CD4-positive, CD25-positive, alpha-beta regulatory T cell (primary cell): ENCODE measurements at places on chromosomes 5 and 9. TPM values are rescaled to one million over a fixed set of nuclear protein-coding genes. Genes with fewer than 3 reads are reported as not detected.

- DNase-seq: no peak
Observed at GRCh38 chr5:89560696-89561095, 677.7 kb upstream of the MEF2C start.

GRCh38 chr5:173638126-173639040 lies 21.9 kb upstream of the BOD1 start:
- no peak for DNase-seq

PDCD1LG2 gene
- 1.1 TPM for total RNA-seq

CYFIP2 gene
- total RNA-seq: 357 TPM

DNA sequence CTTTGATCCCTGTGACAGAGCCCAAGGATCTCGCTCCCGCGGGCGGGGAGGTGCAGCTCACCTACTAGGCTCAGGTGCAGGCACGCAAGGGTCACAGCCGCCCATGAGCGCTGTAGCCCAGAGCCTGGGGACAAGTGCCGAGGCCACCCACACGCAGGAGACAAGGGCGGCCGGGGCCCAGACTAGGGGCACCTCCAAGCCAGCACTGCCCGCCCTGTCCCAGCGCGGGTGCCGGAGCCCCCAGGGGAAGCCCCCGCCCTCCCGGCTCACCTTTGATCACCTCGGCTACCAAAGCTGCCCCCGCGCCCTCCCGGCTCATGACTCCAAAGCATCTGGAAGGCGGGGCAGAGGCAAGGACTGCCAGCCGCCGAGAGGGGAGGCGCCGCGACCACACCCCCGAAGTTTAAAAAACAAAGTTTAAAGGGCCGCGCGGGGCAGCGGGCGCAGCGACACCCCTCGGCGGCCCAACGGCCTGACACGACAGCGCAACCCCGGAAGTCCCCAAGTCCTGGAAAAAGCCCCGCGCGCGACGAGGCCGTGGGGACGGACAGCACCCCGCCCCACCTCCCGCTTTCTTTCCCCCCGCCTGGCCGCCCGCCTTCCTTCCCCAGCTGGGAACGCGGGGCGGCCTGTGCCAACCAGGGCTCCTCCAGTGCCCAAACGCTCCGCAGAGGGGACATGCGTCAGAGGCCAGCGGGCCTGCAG lies 53.0 kb downstream of the CDC14B start:
- DNase-seq: peak; percentile 88

GRCh38 chr5:36492984-36493654 lies 113.3 kb upstream of the SLC1A3 start:
- DNase-seq: no peak

GRCh38 chr5:65760504-65761275 lies 38.7 kb downstream of the NLN start:
- DNase-seq: peak; percentile 66

DNA sequence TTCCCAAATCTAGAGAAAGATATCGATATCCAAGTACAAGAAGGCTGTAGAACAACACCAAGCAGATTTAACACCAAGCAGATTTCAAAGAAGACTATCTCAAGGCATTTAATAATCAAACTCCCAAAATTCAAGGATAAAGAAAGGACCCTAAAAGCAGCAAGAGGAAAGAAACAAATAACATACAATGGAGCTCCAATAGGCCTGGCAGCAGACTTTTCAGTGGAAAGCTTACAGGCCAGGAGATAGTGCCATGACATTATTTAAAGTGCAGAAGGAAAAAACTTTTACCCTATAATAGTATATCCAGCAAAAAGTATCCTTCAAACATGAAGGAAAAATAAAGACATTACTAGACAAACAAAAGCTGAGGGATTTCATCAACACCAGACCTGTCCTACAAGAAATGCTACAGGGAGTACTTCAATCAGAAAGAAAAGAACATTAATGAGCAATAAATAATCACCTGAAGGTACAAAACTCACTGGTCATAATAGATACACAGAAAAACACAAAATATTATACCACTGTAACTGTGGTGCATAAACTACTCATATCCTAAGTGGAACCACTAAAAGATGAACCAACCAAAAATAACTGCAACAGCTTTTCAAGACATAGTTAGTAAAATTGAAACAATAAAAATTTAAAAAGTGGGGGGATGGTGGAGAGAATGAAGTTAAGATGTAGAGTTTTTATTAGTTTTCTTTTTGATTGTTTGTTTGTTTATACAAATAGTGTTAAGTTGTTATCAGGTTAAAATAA lies 267.2 kb downstream of the AUH start:
- no peak for DNase-seq

- DNase-seq: no peak
Observed at GRCh38 chr9:2928411-2928810, 84.5 kb upstream of the PUM3 start.
